ENCODE measurements at places on chromosomes 3 and 15.

GRCh38 chr3:125137358-125138033 is 75.1 kb downstream of the SLC12A8 start:
- DNase-seq = peak; percentile 83

GRCh38 chr3:124784686-124785382 is 54.6 kb downstream of the UMPS start:
- DNase-seq = no peak

DNA sequence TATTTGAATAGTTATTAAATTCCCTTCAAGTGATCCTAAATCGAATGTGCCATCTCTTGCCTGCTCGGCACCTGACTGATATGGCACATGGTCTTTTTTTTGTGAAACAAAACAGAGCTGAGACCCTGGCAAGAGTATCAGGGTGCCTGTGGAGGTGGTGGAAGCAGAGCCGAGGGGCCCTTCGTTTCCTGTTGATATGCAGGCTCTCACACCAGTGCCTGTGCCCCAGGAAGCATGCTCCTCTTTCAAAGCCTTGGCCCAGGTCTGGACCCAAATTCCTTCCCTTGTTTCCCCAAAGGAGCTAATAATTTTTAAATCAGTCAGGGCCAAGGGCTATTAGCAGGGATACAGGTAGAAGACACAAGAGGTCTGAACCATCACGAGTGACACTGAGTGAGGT is 21.5 kb upstream of the MRPS22 start:
- DNase-seq = no peak

GRCh38 chr15:37199545-37199944 is 99.2 kb upstream of the MEIS2 start:
- no peak for DNase-seq

GRCh38 chr3:195156286-195156890 is 114.6 kb downstream of the XXYLT1 start:
- DNase-seq = no peak

DNA sequence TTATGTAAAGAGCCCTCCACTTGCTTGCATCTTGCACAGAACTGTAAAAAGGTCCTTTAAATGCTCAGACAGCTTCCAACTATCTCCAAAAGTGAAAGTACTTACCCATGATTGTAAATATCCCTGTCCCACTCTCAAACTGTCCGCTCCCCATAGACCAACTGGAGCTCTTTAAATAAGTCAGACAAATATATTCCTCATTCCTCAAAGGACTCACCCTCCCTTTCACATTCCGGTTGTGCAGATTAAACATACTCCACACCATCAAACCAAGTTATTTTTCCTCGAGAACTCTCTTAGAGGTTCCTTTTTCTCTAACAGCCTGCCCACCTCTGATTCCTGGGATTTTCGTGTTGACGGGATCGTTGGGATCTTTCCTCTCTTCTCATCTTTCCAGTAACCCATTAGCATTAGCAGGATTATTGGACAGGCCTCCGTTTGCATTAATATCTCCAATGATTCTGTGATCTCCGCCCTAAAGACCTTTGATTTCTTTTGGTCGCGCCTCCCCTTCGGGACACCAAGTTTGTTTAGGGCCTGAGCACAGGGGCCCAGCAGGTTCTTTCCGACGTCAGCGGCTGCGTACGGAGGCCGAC is 763 bp downstream of the GOLGB1 start:
- no peak for DNase-seq

GRCh38 chr3:58388550-58389091 is 45.0 kb downstream of the PDHB start:
- peak; percentile 73 for DNase-seq

DNA sequence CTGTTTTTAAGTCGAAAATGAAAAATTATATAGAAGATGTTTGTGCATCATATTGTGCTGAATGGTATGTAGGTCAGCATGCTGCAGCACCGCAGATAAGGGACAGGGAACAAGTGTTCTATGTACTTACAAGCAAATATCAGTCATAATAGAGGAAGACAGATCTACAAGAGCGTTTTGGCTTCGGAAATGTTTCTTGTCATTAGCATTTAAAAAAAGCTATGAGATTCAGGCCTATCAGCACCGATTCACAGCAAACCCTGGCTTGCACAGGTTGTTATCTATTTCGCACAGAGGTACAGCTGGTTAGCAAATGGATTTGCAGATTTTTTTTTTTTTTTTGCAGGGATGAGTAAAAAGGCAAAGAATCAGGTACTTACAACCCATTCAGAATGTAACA is 204.2 kb upstream of the TBC1D5 start:
- no peak for DNase-seq

DNA sequence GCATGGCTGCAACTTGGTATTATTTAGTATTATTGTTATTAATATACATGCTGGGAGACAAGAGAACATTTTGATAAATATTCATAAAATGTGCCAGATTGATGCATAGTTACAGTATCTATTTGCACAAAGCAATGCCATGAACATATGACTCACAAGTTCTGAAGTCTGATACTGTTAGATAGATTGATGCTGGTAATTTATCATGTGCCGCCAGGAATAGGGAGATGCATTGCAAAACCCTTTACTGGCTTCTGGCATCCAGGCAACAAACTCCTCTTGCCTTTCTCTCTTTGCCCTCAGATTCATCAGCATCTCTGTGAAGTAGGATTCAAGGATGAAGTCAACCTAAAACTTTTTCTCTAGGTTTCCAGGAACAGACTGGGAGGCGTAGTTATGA is 41.0 kb upstream of the SLC25A26 start:
- no peak for DNase-seq

GRCh38 chr3:65112751-65113300 is 425.0 kb upstream of the ADAMTS9 start:
- DNase-seq = no peak

DNA sequence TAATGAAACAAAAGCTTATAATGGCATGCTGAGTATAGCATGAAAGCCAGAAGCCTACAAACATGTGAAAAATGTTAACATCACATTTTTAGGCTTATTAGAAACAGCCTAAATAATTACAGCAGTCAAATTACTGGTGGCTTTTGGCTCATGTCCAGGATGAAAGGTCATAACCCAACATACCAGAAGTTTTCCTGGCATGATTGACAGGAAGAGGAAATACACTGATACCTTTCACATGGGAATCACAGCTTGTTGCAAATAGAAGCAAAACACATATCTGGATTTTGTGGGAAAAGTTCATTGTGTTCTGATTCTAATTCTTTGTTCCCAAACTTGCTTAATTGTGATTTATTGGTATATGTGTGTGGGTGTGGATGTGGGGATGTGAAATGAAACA is 393.5 kb upstream of the ARRDC4 start:
- no peak for DNase-seq

- peak; percentile 93 for DNase-seq
Observed at GRCh38 chr3:157081626-157082210, 78.2 kb downstream of the CCNL1 start.

DNA sequence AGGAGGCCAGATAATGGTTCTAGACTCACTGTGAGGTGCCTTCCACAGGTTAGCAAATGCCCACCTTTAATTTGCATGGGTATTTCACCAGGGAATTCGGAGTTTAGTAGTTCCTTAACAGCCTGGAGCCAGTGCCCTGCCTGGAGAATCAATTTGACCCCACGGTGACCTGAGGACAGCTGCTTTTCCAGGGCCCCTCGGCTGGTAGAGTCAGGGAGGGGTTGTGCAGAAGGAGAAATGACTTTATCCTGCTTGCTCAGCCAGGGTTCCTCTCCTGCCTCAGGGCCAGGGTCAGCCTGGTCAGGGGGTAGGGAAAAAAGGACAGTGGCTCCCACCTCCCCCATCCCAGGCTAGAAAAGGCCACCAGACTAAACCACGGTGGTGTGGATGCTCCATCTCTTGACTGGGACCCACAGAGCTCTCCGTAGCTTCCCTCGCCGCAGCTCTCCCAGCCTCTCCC is 12.0 kb downstream of the DLL4 start:
- DNase-seq = no peak

DNA sequence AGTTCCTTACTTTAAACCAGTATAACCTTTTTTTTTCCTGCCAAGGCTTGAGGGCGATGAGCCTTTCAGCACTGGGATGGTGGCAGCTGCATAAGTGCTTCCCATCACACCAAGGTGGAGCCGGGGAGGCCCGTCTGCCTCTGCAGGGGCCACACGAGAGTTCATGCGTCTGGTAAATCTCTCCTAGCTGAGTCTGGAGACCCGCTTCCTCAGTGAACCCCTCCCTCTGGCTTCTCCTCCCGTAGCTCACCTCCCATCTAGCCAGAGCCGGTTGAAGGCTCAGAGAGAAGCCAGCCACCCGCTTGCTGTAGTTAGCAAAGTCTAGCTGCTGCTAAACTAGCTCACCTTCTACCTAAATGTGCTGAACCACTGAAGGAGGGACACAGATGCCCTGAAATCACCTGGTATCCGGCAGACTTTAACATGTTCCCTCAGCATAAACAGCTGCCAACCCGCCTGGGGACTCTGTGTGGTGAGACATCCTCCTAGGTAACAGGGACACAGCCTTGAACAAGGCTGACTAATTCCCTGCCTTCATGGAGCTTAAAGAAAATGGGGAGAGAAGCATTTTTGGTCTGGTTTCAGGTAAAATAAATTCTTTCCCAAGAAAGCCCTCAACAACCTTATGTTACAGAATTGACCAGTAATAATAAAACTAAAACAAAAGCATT is 42.9 kb downstream of the RLBP1 start:
- DNase-seq = no peak

DNA sequence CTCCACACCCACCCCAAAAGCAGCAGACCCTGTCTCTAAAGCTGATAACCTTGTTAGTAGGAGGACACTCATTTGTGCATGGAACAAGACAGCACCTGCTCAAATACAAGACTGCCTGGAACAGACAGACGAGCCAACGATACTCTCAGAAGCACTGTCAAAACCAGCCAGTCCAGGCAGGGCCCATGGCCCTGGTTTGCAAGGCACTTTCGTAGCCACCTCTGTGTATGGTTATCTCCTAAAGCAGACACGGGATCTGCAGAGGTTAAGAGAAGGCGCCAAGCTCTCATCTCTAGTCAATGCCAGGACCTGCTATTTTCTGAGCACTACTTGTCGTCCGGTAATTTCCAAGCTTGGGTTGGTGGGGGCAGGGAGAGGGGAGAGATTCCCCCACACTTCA is 10.5 kb downstream of the NTRK3 start:
- DNase-seq = no peak

- DNase-seq = peak; percentile 80
Observed at GRCh38 chr3:125051715-125052581, 3.8 kb downstream of the HEG1 start.

DNA sequence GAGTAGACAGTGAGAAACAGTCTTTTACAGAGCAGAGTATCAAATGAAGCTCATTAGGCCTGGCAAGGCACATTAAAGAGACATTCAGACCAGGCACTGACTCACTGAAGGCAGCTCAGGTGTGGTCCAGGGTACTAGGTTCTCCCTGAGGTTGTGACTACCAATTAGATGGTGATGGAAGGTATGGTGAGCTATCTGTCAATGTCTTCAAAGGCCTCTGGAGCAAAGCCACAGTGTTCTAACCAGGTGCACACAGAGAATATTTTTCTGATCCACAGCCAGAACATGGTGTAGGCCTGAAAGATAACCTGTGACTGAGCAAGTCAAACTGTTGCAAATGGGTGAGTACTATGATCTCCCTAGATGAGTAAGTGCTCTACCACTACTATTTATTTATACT is 51.5 kb downstream of the EOMES start:
- DNase-seq = no peak

- no peak for DNase-seq
Observed at GRCh38 chr3:117304681-117305080, 595.1 kb downstream of the TUSC7 start.

- DNase-seq = peak; percentile 73
Observed at GRCh38 chr3:168165390-168166269, 69.9 kb upstream of the GOLIM4 start.

DNA sequence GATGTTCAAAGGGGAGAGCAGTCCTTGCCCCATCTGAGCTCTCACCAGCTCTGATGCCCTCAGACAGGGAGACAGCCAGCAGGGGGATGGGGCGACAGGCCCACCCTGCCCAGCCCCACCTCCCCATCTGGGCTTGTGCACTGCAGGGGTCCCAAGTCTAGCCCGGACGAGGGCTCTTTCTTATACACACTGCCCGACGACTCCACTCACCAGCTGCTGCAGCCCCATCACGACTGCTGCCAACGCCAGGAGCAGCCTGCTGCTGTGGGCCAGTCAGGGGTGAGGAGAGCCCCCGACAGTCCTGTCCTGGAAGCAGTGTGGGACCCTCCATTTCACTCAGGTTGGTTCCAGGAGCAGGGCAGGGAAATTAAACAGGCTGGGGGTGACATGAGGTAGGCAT is 73.9 kb downstream of the BOC start:
- no peak for DNase-seq

GRCh38 chr3:104746056-104746455 is 620.7 kb upstream of the ALCAM start:
- no peak for DNase-seq

- DNase-seq = peak; percentile 77
Observed at GRCh38 chr15:70466895-70467529, 296.3 kb downstream of the UACA start.

- DNase-seq = peak; percentile 60
Observed at GRCh38 chr3:104629038-104629437, 737.7 kb upstream of the ALCAM start.

DNA sequence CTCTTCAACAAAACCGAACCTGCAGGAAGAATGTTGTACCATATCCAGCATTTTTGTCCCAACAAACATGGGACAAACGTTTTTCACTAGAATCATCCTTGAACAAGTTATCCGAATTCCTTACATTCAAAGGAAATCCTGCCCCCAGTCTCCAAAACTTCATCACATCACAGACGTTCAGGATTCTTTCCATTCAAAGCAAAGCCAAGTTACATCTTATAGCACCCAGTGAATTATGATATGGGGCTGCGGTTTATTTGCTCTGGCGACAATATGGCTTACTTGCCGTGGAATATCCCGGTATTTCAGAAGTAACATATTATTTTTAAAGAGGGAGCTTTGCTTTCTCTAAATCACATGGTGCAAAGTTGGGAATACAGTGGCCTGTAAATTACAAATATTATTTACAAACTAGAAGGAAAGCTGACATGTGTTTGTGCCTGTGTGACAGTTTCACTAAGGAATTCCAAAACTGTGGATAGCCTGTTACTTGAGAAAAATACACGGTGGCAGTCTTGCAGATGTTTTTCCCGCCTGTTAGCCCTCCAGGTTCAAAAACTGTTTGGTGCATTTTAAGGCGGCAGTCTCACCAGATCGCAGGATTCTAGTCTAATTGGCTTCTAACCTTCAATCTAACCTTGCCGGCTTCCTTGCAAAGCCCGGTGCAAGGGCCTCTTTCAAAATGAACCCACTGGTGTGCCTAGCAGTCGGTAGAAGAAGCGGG is 736 bp upstream of the MBNL1 start:
- DNase-seq = no peak

- no peak for DNase-seq
Observed at GRCh38 chr3:42525212-42525611, 22.8 kb downstream of the VIPR1 start.

GRCh38 chr3:194386066-194386465 is 13.0 kb downstream of the GP5 start:
- no peak for DNase-seq

DNA sequence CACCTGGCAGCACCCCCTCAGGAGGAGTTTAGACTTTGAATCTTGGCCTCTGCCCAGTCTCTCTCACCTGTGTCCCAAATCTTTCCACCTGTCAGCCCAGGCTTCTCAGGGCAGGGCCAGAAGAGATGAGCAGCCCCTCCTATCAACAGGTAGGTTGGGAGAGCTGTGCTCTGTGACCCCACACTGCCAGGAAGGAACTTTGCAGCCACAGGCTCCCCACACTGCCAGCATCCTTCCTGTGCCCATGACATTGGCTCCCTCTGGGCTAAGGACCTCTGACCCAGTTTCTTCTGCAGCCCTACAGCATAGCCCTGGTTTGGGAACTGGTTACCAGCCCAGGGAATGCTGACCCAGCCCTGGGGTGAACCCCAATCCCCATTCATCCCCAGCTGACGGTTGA is 115.7 kb upstream of the IQSEC1 start:
- DNase-seq = no peak

Measured in AG20443 (cell line).